ENCODE measurements at places on chromosomes 2 and 18.

GRCh38 chr2:174796319-174796771 lies 32.1 kb upstream of the CHRNA1 start:
- no peak for DNase-seq

DNA sequence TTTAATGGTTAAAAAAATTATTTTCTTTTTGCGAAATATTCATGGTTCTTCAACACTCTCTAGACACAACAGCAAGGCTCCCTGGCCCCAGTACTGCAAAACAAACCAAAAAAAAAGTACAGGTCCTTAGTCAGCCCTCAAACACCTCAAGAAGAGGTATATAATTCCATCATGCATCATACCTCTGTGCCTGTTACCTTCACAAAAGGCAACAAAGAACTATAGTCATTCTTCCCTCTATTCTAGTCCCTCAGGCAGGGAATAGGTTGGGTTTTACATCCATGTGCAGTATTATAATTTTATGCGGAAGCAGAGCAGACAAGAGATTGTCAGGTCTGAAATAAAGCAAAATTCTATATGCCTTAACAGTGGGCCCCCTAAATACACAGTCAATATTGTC lies 8.5 kb downstream of the NFE2L2 start:
- no peak for DNase-seq

DNA sequence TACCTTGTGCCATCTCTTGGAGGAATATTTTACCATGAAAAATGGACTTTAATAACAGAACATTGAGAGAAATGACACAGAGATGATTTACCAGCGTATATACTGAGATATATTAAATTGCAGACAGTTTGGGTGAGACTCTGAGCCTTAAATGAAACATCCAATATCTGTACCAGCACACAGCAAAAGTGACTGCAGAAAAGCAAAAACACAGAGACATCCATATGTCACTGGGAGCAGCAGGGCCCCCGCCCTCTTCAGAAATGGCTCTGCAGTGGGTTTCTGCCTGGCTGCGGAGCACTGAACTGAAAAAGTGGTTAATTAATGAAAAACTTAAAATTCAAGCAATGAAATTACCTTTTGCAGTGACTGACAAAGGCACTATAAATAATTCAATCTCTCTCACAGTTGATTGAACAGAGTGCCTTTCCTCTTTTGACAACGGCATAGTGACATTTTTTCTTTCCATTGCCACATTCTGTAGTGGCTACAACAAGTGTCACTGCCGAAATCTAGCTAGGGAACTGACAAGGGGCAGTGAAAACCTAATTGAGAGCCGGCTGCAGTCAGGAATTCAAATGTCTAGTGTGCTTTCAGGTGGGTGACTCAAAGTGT lies 353.4 kb downstream of the ALK start:
- DNase-seq = no peak

DNA sequence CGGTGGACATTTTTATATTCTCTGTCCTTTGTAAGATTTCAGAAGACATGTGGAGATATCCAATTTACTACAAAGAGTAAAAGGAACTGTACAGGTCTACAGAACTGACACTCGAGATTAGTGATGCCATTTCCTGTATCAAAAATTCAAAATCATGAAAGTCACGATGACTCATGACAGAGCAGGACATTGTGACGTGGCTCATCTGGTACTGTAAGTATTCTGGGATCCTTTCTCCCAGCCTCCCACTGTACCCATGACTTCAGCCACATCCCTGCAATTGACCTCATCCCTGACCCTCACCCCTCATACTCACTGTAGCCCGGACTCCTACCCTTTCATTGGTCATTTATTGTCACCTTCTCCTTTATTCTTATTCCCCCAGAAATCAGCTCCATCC lies 736.5 kb downstream of the EPHA4 start:
- no peak for DNase-seq

DNA sequence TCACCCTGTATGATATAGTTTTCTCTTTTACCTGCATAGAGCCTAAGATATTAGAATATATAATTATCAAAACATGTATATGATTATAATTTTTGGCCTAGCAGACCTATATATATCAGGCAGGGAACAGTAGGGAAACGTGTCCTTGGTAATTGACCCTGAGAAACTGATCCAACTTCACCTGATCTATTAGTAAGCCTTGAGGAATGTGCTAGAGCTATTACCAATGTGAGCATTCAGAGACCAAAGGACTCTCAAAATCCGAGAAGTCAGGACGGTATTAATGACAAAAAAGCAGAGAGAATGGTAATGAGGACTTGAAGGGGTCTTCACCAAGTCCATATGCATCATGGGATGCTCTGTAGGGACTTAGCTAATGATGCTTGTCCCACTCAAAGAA lies 571.9 kb downstream of the CPS1 start:
- no peak for DNase-seq

DNA sequence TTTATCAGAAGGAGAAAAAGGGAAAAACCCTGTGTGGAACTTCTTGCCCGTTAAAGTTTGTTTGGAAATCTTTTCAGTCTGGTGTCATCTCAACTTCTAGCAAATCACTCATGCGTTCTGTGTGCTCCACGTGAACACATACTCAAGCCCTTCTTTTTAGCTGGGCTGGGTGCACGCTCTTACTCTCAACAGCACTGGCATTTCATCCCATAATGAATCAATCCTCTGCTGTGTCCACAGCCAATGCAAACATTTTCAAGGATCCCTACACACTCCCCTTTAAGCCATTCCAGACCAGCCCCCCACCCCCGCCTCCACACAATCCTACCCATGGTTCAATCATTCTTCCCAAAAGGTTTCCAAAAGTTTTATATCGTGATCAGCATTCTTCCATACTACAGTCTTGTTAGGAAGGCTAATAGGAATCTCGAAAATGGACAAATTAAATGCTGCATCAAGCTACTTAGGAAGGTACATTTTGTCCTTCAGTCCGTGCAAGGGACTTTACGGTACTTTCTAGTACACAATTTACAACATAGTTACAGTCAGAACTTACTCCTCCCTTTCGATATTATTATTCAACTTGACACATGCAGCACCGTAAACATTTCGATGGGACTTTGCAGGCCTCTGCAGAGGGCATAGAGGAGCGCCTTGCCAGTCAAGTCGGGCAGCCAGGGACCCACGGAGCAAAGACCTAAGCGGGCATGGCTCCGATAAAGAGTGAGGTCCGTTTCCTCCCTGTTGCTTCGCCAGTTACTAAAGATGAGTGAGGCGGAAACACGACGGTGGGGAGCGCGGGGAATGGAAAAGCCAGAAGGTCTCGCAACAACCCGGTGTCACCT lies 1.4 kb downstream of the PTGR3 start:
- DNase-seq = no peak

DNA sequence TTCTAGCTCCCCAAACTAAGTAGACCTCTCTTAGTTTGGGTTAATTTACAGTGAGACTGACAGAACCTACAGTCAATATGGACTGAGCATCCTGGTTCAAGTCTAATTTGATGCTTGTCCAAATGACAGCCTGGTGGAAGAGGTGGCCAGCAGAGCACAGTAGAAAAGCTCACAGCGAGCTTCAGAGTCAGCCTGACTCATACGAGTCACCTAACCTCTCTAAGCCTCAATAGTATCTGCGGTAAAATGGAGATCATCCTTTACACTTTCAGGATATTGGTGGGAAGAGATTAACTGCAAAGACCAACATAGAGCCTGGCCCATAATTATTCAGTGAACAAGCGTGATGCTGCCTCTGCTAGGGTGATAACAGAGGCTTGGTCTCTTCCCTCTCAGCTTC lies 54.5 kb downstream of the DOCK10 start:
- no peak for DNase-seq

- DNase-seq = no peak
These were observed 137.1 kb downstream of the ZEB2 start for GRCh38 chr2:144382849-144383248.

GRCh38 chr2:241202681-241203080 lies 14.2 kb downstream of the ANO7 start:
- DNase-seq = no peak

GRCh38 chr2:76157531-76157930 lies 446.8 kb upstream of the GCFC2 start:
- DNase-seq = no peak

- DNase-seq = no peak
These were observed 20.3 kb downstream of the STRADB start for GRCh38 chr2:201471732-201472393.

GRCh38 chr2:10826026-10826425 lies 13.4 kb upstream of the PDIA6 start:
- no peak for DNase-seq

GRCh38 chr2:13524492-13524891 lies 807.8 kb downstream of the TRIB2 start:
- no peak for DNase-seq

DNA sequence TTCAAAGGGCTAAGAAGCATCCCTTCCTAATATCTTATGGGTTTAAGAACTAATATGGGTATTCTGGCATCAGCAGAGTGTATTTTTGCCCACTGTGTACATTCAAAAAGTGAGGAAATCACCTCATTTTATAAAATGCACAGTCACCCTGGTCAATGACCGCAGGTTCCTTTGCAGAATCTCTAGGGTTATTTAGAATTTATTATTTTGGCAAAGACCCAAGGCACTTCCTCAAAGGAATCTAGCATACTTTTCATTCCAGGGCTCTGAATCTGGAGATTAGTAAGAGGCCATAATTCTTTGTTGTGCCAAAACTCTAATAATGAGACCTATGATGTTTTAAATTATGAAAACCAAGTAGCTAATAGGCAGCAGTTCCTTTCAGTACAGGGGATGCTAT lies 27.2 kb upstream of the CDH2 start:
- DNase-seq = no peak

DNA sequence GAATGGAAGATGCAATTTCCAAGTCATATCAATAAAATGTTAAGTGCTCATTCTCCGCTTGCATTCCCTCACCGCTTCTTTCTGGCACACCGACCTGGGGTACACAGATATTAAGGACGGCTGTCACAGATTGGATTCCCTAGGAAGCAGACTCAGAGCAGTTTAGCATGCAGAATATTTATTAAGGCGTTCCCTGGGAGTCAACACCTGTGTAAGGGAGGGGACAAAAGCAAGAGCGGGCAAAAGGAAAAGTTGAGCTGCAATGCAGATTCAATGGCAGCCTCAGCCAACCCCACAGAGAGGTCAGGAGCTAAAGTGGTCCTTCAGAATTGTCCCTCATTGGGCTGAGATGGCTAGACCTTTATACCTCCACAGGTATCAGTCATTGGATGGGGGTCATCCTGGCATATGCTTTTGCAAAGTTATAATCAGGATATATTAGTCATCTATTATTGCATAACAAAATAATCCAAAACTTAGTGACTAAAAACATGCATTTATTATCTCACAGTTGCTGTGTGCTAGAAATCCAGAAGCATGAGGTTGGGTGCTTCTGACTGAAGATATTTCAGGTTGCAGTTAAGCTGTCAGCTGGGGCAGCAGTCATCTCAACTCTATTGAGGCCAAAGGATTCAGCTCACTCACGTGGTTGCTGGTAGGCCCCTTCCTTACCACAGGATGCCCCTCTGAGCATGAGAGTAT lies 27.0 kb upstream of the INO80D start:
- DNase-seq = no peak

DNA sequence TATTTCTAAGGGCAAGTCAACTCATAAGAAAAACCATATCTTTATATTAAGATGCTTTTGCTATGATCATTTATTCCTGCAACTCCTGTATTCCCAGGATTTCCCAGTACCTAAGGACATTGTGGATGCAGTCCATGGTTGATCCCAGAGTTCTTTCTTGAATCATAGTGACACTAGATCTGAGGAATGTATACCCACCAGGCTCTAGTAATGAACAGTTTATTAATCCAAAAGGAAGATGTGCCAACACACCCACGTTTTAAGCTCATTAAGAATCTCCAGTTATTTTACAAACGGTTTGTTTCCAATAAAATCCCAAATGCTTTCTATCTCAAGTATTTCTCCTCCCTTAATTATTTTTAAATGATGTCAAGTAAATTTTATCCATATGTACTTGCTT lies 210.8 kb upstream of the ZEB2 start:
- DNase-seq = no peak

DNA sequence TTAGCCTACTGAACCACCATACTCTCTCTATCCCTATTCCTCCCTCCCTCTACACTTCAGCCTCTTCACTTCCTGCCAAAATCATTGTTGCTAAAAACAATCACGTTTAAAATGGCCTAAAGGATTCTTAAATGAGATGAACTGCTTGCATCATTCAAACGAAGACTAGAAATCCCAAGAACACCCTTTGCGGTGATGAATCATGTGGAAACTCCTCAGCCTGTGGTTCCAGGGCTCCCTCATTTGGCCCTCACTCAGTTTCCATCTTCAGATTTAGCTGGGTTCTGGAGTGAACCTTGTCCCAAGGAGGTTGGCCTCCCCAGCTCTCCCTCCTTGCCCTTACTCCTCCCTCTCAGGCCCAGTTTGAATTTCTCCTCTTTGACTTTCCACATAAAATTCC lies 125.6 kb upstream of the CDC42EP3 start:
- no peak for DNase-seq

- no peak for DNase-seq
These were observed 47.2 kb downstream of the C1QL2 start for GRCh38 chr2:119111115-119111975.

DNA sequence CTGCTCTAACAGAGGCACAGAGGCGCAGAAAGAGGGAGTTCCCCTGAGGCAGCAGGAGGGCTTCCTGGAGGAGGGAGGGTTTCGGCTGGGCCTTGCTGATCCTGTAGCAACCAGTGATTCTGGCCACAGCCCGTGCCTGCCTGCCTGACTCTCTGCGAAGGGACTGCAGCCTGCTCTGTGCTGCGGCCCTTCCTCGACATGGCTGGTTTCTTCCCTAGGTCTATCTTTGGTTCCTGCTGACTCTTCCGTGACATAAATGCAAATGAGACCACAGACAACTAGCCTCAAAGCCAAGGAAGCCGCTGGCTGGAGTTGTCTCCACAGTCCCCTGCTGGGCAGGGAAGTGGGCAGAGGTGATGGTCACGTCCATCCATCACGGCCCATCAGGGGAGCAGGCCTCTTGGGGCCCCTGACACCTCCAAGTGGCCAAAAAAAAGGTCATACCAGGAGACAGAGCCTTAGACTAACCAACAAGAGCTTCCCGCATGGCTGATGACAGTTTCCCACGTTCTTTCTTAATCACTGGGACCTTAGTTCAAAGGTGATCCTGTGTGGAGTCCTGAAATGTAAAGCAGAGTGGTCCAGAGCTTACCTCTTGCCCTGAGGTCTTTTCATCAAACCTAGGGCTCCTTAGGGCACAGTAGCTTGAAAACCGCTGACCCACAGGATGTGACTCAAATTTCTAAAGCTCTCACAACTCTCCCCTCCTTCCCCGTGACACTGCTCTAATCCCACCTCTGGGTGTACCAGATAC lies 55.3 kb downstream of the HS1BP3 start:
- no peak for DNase-seq

DNA sequence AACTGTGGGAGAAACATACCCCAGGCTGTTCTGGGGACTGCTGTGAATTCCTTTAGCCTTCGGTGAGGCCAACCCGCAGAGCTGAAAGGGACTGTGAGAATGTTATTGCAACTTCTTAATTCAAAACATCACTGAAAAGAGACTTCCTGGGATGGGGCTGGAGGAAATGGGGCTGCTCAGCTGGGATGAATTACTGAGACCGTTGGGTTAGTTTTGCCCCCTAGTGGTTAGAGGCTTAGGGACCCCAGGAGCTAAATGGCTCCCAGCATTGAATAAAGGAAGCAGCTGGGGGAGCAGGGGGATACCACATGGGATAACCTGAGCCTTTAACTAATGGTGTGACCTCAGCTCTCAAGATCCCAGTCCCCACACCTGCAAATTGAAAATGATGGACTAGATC lies 941.1 kb upstream of the FANCL start:
- no peak for DNase-seq
